Activated T-helper 1 cell treated with anti-CD3 and anti-CD28 coated beads, Interleukin-12 subunit alpha, Interleukin-12 subunit beta, Interleukin-2, Interleukin-4 antibody, amounts not matched to agents 30 ng/mL and 10 ng/mL and 1 ng/mL, durations not matched to agents 14 hours and 24 hours and 36 hours (primary cell): ENCODE measurements at places on chromosomes 1 and 21. TPM values are rescaled to one million over a fixed set of nuclear protein-coding genes. Genes with fewer than 3 reads are reported as not detected.

The RYR2 gene
- not detected in 2 replicates for total RNA-seq

The FCRL1 gene
- not detected in 2 replicates for total RNA-seq

The CLEC20A gene
- not detected in 2 replicates for total RNA-seq

The IFI44L gene
- 16.7 and 21.8 TPM in 2 replicates for total RNA-seq

The OR2L3 gene
- not detected in 2 replicates for total RNA-seq

The KIF14 gene
- total RNA-seq: 11.5 and 12.5 TPM in 2 replicates

The CSTB gene
- total RNA-seq: 51.9 and 52.4 TPM in 2 replicates

DNA sequence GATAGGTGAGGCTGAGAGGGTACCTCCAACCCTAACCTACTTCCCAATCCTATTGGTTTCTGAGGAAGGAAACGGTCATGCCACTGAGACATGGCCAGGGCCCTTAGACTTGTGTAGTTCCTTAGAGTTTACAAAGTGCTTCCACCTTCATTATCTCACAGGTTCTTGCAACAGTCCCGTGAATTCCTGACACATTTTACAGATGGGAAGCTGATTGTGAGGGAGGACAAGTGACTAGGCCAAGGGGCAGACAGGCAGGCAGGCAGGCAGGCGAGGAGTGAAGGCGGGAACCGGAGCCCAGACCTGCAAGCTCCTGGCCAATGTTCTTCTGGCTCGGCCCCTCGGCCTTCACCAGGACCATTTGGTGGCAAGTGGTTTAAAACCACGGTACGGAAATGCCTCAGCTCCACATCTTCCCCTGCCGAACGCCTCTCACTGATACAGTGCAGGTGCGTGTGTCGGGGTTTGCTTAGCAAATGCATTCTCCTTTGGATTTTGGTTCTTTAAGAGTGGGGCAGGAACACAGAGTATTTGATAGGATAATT, 45.1 kb downstream of the ZBTB18 start:
- DNase-seq: no peak
- peaks cover 8% of the 10 kb centered on the region for H3K27me3 ChIP-seq
- no peaks in the 10 kb centered on the region for H3K36me3 ChIP-seq
- H3K4me3 ChIP-seq: no peak overlapping the region

DNA sequence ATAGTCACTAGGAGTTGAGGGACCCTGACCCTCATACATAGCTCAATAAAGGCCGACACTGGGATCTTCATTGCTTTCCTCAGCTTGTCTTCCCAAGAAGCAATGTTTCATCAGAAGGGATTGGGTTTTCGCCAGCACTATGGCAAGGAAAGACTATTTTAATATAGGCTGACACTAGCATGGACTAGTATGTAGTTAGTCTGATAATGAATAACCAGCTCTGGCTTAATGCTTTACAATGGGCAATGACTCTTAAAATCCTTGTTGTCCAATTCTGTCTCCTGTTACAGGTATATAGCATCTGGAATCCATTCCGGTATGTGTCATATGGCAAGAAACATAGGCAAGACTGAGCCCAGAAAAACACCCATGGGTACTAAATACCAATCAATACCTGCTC, 15.3 kb upstream of the SYT2 start:
- H3K36me3 ChIP-seq: peaks cover 36% of the 10 kb centered on the region
- no peaks in the 10 kb centered on the region for H3K27me3 ChIP-seq
- no peak overlapping the region for H3K4me3 ChIP-seq
- DNase-seq: no peak

- no peaks in the 10 kb centered on the region for H3K27me3 ChIP-seq
- no peak overlapping the region for H3K27ac ChIP-seq
- no peaks in the 10 kb centered on the region for H3K4me1 ChIP-seq
- H3K4me3 ChIP-seq: no peak overlapping the region
- DNase-seq: no peak
These were observed 77.5 kb downstream of the OMA1 start for GRCh38 chr1:58469016-58469415.

DNA sequence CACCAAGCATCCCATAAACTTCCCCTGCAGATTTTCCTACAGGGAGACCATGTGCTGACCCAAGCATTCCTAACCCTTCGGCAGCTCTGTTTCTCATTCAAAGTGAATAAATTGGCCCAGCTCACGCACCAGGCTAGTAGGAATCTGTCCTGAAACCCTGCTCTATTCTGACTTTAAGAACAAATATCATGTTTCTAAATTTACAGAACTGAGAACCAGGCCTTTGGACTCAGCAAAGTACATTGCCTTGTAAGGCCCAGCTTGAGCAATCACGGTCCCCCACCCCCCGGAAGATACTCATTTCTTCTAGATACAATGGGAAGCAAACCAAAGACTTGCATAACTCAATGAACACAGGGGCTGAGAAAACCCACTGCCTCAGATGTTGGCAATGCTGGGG, 160.1 kb upstream of the NFIA start:
- no peak overlapping the region for H3K4me3 ChIP-seq
- no peak overlapping the region for H3K27ac ChIP-seq
- H3K4me1 ChIP-seq: no peaks in the 10 kb centered on the region
- no peaks in the 10 kb centered on the region for H3K27me3 ChIP-seq
- DNase-seq: no peak
- no peaks in the 10 kb centered on the region for H3K36me3 ChIP-seq

DNA sequence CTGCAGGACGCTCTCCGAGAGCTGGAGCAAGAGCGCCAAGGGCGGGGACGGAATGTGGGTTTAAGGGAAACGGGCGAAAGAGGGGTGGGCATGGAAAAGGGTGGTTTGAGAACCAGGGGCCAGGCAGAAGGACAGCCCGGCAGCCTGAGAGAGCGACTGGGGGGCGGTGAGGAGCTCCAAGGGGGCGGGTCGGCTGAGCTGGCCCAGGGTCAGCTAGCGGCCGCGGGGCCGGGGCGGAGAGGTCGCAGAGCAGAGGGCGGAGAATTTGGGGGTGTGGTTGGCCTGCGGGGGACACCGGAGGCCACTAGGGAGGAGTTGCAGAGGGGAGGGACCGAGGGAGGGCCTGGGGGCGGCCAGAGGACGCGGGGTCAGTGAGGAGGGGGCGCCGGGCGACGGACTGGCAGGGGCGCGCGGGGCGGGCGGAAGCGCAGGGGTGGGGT, 54.7 kb downstream of the NDUFS5 start:
- H3K4me3 ChIP-seq: peak overlapping the region; percentile 64
- H3K27me3 ChIP-seq: peaks cover 45% of the 10 kb centered on the region
- H3K4me1 ChIP-seq: no peaks in the 10 kb centered on the region

DNA sequence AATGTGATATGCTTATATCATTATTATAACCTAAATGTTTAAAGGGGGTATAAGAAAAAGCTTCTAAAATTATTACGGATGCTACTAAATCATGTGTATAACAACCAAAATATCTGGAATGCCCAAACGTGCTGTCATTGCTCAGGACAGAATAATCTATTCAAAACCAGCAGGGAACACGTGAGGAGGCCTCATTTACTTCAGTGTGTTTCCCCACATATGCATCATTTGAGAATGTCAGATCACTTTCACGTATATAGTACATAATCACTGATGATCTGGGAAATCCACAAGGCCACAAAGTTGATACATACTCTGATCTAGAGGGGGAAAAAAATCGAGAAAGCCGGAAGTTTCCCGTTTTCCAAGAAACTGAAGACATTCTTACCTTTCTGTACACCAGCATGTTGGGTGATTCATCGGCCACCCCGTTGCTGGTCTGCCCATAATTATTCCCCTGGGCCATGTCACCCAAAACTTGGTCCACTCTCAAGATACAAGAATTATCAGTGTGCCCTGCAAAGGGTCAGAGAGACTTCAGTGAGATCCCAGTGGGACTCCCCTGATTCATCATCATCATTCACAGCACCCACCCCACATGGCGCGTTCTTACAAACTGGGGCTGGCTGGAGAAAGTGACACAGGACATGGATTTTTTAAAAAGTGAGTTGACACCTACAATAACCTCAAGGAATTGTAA, 1.5 kb downstream of the RGS7 start:
- H3K27ac ChIP-seq: no peak overlapping the region
- peaks cover 32% of the 10 kb centered on the region for H3K27me3 ChIP-seq

DNA sequence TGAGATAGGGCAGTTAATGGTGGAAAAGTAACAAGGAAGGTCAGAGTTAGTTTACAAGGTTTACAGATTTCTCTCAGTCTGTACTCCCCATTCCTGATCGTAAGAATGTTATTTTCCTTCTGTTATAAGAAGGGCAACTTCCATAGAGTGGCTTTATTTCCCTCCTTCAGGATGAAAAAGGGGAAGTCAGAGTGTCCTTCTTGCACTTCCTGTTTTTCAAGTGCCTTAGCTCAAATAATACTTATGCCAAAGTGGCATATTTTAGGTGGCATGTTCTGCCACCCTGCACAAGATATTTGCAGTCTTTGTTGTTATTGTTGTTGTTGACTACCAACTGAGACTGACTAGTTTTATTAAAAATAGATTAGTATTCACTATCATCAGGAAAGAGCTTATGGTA, 730.7 kb upstream of the ADGRL4 start:
- no peaks in the 10 kb centered on the region for H3K36me3 ChIP-seq
- H3K4me3 ChIP-seq: no peak overlapping the region
- no peak for DNase-seq
- H3K4me1 ChIP-seq: no peaks in the 10 kb centered on the region

- peaks cover 54% of the 10 kb centered on the region for H3K4me1 ChIP-seq
- peak overlapping the region; percentile 85 for H3K27ac ChIP-seq
- H3K27me3 ChIP-seq: peaks cover 81% of the 10 kb centered on the region
- no peak for DNase-seq
- peak overlapping the region; percentile 47 for H3K4me3 ChIP-seq
These were observed 59.9 kb downstream of the MAN1C1 start for GRCh38 chr1:25676488-25676887.

GRCh38 chr1:57440096-57440495, 16.2 kb upstream of the DAB1 start:
- no peak overlapping the region for H3K27ac ChIP-seq
- no peaks in the 10 kb centered on the region for H3K27me3 ChIP-seq
- no peaks in the 10 kb centered on the region for H3K36me3 ChIP-seq
- no peaks in the 10 kb centered on the region for H3K4me1 ChIP-seq
- no peak for DNase-seq
- no peak overlapping the region for H3K4me3 ChIP-seq

DNA sequence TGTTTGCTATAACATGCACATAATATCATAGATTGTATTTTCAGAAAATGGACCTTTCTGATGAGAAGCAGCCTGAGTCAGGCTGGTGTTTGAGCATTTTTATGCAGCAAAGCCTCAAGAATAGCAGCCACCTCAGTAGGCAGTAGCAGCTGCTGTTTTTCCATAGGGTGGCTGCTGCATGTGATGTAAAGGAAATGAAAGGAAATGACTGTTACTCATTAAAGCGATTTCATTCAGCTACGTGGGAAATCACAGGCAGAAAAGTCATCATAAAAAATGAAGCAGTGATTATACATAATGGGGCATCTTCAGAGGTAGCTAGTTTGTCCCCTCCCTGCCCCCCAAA, 110.4 kb downstream of the PATJ start:
- H3K27ac ChIP-seq: no peak overlapping the region
- H3K4me1 ChIP-seq: no peaks in the 10 kb centered on the region
- peaks cover under 1% of the 10 kb centered on the region for H3K36me3 ChIP-seq
- no peak for DNase-seq
